EL (cell line): ENCODE measurements at places on chromosomes 4 and X.

DNA sequence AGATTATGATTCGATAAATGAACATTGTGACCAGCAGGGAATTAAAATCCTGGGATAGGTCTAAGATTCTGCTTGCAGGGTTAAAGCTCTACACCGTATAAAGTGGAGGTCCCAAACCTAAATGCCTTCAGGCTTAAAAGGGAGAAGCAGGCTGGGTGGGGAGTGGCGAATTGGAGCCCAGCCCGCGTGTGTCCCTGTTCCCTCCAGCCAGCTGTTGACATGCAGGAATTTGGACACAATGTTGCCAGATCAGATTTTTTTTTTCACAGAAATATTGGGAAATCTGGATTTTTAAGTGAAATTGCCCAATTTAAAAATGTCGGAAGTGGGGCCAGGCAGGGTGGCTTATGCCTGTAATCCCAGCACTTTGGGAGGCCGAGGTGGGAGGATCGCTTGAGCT lies 60.5 kb downstream of the ELF4 start:
- DNase-seq, result no peak

- DNase-seq, result peak; percentile 92
Observed at GRCh38 chr4:39528061-39528465, 824 bp upstream of the UGDH start.

GRCh38 chr4:90543419-90544170 lies 416.4 kb downstream of the CCSER1 start:
- no peak for DNase-seq

- DNase-seq, result no peak
Observed at GRCh38 chrX:43019021-43019420, 241.1 kb upstream of the PPP1R2C start.

DNA sequence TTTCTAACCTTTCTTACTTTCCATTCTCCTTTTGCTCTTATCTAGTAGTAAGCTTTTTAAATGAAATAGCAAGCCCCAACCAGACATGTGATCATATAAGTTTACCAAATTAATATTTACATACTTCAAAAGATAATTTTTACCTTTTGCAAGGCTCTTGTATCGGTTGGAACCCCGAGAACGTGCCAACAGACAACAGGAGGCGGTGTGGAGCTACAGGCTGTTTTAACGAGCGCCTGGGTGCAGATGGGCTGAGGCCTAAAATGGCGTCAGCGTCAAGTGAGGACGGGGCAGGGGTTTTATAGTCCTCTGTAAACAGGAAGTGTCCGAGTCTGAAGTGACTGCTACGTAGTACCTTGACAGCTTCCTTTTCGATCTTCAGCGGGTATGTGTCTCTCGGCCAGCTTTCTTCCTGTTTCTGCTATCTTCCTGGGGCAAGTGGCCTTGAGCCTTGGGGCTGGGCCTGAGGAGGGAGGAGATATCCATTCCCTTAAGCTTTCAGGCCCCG lies 342.7 kb downstream of the GALNTL6 start:
- no peak for DNase-seq

DNA sequence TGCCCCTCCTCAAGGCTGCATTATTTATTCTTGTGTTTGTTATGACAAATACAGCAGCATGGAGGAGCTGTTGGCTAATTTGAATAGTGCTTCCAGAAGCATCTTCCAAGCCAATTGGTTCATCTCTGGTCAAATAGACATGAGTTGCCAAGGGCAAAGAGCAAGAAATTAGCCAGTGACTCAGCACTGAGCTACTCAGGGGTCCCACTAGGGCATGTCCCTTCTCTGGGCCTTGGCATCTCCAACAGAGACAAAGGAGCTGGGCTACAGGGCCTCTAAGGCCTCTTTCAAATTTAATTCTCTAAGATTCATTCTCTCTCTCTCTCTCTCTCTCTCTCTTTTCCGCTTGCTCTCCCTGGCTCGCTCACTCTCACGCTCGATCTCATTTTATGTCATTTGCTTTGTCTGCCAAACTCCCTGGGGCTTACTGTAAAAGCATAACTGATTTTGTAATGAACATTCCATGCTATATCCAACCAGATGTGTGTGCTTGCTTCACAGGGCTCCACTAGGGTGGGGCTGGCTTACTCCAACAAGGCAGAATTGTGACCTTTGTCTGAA lies 86.7 kb upstream of the MAGEA4 start:
- DNase-seq, result peak; percentile 85

GRCh38 chrX:113539599-113540356 lies 699.1 kb upstream of the AMOT start:
- DNase-seq, result no peak

- no peak for DNase-seq
Observed at GRCh38 chrX:124910611-124911010, 409.1 kb upstream of the TEX13C start.

DNA sequence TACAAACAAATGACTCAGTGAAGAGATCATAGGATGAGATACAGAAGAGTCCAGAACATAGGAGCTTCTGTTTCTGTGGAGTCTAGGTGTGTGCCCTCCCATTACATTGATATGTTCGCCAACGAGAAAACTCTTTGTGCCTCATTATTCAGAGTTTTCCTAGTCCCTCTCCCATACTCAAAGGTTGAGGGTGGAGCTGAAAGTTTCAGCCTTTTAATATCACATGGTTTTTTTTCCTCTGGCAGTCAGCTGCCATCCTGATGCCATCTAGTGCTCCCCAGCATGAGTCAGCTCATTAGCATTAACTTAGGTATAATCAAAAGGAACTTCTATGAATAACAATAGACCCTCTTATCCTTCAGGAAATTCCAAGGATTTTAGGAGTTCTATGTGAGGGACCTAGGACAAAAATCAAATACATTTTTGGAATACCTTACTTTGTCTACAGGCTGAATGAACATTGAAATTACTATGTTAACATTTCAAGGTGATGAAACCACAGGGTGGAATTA lies 559.6 kb upstream of the AMOT start:
- DNase-seq, result peak; percentile 13

DNA sequence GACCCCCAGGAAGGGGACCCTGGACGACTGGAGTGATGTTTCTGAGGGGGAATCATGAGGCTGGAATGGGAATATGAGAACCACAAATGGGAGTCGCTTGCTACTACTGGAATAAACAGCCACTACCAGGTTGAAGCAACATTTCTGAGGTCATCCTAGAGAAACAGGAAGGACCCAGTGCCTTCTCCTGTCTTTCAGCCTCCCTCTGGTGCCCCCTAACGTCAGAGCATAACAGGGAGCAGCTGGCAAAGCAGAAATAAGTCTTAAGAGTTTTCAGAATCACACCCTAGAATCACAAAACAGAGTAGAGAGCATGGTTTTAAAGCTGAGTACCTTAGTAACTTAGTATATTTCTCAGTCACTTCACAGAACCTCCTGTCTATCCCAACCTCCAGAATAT lies 347.8 kb upstream of the PITX2 start:
- peak; percentile 73 for DNase-seq

DNA sequence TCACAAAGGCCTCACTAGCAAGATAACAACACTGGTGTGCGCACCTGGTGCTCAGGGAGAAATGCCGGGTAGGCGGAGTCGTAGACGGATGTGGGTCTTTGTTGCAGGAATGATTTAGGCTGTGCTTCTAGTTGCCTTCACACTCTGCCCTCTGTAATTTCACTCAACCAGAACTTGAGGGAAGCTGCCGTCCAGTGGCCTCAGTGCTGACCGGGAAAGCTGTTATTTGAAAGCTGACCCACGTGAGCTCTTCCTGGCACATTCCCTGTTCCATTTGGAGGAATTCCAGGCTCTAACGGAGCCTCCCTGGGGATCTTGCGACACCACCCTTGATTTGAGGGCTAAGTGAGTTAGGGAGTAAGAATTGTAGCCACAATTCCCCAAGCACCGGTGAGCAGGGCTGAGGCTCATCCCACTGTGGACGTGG lies 15.9 kb downstream of the SH3TC1 start:
- peak; percentile 71 for DNase-seq

GRCh38 chrX:48475296-48475695 lies 703 bp upstream of the FTSJ1 start:
- DNase-seq, result no peak

DNA sequence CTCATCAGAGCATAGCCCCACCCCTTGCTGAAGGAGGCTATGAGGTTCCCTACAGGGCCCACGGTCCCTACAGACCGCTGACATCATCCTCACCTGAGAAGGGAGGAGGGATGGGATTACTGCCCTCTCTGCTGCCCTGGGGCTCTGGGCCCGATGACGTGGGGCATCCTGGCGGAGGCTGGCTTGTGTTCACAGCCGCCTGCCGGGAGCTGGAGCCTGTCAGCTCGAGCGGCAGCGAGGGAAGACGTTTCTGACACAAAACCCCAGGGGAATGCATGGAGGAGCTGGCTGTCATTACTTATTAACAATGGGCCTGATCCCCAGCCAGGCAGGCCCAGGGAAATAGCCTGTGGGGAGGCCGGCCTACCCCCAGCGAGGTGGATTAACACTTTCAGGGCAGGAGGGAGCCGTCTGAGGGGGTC lies 106.6 kb upstream of the ATP6AP2 start:
- DNase-seq, result no peak

DNA sequence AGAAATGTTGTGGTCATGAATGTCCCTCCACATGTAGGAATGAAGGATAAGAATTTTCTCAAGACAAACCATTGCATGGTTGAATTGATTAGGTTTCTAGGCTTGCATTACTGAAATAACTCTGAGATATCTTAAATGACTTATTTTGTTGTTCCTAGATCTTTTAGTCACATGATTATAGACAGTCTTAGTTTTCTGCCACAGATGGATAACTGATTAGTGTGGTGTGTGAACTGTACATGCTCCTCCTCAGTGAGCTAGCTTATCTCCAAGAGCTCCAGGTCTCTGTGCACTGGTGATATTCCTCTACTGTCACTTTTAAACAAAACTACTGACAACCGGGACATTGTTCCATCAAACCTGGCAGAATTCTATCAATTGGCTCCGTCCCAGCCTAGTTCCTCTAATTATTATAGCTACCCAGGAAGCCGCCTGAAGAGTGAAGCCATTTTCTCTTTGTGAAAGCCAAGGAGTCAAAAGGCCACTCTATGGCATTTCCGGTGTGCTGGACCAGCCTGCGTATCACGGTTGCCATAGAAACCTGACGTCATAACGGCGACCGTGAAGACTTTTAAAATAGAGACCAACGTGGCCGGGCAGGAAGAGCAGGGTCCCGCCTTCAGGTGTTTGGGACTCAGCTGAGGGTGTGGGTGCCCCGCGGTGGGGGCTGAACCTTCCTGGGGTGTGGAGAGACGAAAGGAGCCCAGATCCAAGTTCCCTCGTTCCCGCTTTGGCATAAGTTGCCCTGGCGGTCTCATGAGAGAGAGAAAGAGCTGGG lies 28.1 kb downstream of the BEX3 start:
- peak; percentile 86 for DNase-seq

DNA sequence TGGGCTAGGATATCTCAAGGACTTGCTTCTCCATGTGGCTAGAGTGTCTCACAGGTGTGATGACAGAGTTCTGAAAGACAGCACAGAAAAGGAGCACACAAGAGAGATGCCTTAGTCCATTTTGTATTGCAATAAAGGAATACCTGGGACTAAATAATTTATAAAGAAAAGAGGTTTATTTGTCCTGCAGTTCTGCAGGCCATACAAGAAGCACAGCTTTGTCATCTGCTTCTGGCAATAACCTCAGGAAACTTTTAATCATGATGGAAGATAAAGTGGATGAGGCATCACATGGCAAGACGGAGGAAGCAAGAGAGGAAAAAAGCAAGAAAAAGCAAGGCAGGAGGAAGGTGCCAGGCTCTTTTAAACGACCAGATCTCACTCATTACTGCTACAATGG lies 126.9 kb downstream of the ADAMTS3 start:
- no peak for DNase-seq

DNA sequence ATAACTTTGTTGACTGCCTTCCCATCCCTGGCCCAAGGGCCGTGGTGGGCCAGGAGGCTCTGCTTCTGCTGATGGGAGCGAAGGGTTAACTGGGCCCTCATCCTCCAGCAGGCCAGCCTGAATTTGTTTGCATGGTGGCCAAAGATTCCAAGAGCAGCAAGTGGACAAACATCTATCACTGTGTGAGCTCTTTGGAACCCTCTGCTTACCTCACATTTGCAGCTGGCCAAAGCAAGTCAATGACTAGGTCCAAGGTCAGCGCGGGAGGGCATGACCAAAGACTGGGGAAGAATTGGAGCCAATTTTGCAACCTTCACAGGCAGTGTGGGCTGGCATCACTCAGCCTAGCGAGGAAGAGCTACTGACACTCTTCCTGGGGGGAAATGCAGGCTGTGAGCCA lies 67.8 kb upstream of the ATP6AP2 start:
- no peak for DNase-seq

DNA sequence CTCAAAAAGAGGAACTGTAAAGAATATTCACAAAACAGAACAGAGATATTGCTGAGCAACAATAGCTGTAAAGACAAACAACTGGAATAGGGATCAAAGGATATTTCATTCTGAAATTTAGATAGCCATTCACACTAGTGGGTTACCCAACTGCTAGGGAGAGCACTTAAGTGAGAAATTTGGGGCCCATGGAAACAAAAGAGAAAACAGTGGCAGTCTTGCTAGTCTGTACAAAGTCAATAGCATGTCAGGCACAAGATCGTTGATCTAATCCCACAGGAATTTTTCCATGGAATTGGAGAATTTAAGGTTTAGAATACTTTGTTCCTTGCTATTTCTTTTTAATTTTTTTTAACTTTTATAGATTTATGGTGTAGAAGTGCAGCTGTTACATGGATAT lies 467.0 kb downstream of the PCDH18 start:
- peak; percentile 11 for DNase-seq

- DNase-seq, result no peak
Observed at GRCh38 chr4:81828991-81829390, 357.3 kb upstream of the RASGEF1B start.

DNA sequence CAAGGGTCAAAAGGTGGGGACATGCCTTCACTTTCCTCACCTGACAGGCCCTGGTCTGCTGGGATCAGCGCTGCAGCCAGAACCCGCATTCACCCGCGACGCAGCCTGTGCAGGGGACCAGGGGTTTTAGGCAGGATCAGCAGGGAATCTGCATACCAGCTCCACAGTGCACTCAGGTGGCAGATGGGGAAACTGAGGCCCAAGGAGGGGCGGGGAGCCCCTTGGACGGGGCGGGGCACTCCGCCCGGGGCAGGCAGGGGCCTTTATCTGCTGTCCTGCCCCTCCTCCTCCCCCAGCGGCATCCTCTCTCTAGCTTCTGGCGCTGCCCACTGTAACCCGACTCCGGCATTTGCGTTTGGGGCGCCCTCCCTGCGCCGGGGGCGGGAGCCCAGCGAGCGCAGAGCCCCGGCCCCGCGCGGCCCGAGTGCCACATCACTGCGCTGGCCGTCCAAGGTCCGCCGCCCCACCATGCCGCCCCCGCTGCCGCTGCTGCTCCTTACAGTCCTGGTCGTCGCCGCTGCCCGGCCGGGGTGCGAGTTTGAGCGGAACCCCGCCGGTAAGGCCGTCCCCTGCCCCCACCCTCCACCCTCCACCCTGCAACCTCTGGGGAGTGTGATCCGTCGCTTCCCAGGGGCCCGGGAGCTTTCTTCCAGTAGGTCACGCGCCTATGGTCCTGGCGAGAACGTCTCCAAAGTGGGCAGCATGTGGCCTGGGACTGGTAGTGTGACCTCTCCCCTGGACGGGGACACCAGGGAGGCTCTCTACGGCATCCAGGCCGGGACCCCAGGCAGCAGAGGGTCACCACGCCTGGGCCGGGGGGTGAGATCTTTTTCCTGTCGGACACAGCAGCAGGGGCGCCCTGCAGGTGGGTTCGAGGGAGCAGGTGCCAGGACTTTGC lies at the start of gene CPZ:
Gene CPZ, plus strand, starts transcription at position 400 of the 898 bp plus-strand sequence. Its CDS starts 69 bp downstream, at position 469.
- peak; percentile 66 for DNase-seq

GRCh38 chr4:108276690-108277089 lies 108.0 kb upstream of the LEF1 start:
- no peak for DNase-seq
